ENCODE measurements at places on chromosomes 16 and 17. TPM values are rescaled to one million over a fixed set of nuclear protein-coding genes. Genes with fewer than 3 reads are reported as not detected.

RAB26 gene
- total RNA-seq: 5.8 TPM

MYCBPAP gene
- total RNA-seq: 2.0 TPM

GRCh38 chr17:50203604-50204345 lies 2.3 kb upstream of the COL1A1 start:
- DNase-seq: no peak

PTGES3L gene
- 1.2 TPM for total RNA-seq

GRCh38 chr17:15483431-15483830 lies 16.0 kb upstream of the CDRT4 start:
- DNase-seq: no peak

DNA sequence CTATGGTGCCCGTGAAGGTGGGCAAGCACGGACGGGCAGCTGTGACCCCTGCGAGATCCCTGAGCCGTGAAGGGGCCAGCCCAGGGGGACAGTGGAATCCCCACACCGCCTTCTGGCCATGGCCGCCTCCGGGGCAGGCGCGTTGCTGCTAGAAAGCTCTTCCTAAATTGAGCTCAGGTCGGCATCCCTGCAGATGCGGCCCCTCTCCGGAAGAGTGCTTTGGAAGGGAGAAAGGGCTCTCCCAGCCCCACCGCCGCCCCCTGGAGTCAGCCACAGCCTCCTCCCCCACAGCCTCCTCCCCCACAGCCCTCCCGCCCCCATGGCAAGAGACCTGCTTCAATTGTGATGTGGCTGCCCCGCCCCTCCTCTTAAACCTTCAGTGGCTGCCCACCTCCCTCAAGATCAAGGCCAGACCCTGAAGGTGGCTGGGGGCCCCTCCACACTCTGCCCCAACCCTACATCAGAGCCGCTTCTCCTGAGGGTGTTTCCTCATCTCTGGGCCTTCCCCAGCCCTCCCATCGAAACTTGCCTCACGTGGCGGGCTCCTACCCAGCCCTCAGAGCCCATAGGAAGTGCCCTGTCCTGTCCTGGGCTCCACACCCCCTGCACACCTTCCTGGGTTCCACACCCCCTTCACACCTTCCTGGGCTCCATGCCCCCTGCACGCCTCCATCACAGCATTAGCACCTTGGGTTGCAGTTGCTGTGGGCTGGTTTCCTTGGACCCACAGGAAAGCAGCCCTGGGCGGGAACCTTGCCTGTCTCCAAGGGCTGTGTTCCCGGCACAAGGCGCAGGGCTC lies 5.5 kb upstream of the CBFA2T3 start:
- no peak for DNase-seq

DNA sequence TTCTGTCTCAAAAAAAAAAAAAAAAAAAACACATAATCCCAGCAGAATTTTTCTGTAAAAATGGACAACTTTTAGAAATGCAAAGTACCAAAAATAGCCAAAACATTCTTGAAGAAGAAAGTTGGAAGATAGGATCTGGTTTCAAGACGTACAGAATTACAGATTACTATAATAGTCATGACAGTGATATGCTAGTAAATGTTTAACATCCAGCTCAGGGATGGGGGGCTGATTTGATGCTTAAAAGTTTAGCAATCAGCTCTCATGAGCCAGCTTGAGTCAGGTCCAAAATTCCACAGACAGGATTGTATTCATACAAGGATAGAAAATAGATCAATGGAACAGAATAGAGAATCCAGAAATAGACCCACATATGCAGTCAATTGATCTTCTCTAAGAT lies 100.5 kb downstream of the CYB561 start:
- DNase-seq: no peak

GRCh38 chr16:81164958-81165357 lies 68.8 kb upstream of the GCSH start:
- no peak for DNase-seq

- DNase-seq: no peak
Observed at GRCh38 chr16:13923703-13924298, 3.8 kb downstream of the ERCC4 start.

GRCh38 chr17:58279736-58280479 lies 827 bp downstream of the MPO start:
- no peak for DNase-seq

GRCh38 chr16:73547552-73548403 lies 499.9 kb upstream of the ZFHX3 start:
- no peak for DNase-seq

GRCh38 chr17:34547453-34548063 lies 31.8 kb upstream of the TMEM132E start:
- DNase-seq: no peak

COPZ2 gene
- total RNA-seq: 1.7 TPM

ITGA2B gene
- 0.78 TPM for total RNA-seq
